ENCODE measurements at places on chromosomes 6 and 20. TPM values are rescaled to one million over a fixed set of nuclear protein-coding genes. Genes with fewer than 3 reads are reported as not detected.

Gene RNF182
- total RNA-seq: 15.3 TPM

Gene SLC22A7
- total RNA-seq: not detected

Gene TPD52L1
- 2.7 TPM for total RNA-seq

Gene VWA7
- 0.34 TPM for total RNA-seq

Gene GSTA2
- total RNA-seq: not detected

GRCh38 chr6:1627827-1628560 is 18.3 kb downstream of the FOXC1 start:
- DNase-seq: no peak

DNA sequence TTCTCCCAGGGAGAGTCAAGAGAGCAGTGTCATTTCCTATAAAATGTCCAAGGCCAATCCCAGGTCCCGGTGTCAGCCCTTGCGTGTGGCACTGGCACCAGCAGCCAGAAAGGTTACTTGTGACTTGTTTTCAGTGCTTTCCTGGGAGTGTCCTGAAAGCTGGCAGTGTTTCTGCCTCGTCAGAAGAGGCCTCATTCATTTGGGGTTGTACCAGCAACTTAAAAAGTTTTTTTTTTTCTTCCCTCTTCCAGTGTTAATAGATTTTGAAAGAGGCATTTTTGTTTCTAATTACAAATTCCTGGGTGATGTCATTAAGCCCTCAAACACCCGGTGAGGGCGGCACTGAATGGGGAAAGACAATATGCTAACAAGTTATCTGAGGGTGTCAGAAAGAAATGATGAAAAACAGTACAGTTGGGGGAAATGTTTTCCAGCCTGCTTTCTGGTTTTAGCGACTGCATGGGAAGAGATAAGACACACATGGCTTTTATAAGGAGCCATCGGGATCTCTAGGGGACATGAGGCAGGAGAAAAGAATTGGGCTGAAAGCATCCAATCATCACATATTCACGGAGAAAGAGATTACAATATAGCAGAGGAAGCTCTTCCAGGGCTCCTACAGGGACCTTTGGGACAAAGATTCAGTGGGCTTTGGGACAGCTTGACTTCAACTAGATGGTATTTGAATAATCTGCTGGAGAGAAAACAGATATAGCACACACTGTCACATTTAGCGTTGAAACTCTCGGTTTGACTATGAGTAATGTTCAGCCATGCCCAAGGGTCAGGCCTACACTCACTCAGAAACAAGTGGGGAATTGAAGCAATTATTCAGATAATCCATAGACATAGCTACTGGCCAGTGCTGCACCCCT is 153.0 kb downstream of the BCAS1 start:
- DNase-seq: no peak

DNA sequence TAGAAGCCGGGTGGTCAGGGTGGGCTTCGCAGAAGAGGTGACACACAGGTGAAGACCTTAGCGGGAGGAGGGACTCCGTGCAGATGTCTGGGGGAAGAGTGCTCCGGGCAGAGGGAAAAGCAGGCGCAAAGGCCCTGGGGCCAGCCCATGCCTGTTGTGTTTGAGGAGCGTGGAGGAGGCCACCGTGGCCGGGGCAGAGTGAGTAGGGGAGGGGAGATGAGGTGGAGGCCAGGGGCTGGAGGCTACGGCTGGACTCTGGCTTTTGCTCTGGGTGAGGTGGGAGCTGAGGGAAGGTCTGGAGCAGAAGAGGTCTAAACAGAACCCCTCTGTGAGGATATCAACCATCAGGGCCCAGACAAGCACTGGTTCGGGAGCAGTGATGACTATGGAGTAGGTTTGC is 244.0 kb downstream of the PREX1 start:
- no peak for DNase-seq

- DNase-seq: no peak
Observed at GRCh38 chr6:119350202-119350951, 816 bp upstream of the MAN1A1 start.

DNA sequence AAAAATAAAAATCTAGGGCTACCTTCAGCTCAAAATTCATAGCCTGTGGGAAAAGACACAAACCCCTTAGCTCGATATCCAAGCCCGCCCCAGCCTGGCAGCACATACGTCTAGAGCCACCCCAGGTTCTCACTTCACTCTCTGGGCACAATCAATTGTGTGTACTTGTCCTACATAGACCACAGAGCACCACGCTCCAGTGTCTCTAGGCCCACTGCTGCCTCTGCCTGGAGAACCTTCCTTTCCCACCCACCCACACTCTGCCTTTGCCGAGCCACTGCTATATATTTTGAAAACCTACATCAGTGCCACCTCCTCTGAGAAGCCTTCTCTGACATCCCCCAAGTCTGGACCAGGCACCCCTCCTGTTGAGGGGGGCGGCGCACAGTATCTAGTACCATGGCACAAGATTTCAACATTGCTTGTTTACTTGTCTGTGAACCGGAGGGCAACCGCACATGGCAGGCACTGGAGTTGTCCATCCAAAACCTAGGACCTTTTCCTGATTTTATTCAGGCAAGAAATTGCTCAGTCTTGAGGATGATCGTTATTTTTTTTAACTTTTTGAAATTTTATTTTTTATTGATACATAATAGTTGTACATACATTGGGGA is 141.5 kb downstream of the UNC5CL start:
- no peak for DNase-seq

DNA sequence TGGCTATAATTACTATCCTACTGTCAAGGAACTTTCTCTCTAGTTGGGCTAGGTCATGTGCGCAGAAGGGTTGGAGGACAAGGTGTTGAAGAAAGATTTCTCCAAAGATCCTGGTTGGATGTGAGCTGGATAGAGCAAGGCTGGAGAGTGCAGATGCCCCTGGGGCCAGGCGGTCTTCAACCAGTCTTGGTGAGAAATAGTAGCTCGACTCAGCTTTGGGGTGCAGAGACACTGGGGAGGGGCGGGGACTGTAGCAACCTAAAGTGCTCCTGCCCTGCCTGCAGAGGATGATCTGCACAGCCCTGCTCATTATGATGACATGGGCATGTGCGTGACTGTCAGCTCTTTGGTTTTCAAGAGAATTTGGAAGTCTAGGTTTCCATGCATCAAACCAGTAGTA is 35.9 kb downstream of the PHACTR3 start:
- no peak for DNase-seq

DNA sequence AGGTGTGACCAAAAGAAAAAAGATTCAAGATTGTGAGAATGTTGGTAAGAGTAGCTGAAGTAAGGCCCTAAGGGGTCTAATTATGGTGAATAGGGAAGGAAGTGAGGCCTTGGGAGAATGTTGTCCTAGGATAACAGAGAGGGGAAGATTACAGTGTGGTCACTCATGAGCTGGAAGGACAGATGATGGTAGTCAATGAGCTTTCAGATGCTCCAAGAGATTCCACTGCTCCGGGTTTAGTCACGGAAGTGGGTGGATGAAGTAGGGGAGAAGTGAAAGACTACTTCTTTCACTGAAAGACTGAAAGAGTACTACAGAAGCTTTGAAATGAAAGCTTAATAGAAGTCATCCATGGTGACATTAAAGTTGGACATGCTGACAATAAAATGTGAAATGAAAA is 108.5 kb downstream of the MMS22L start:
- DNase-seq: no peak

GRCh38 chr20:271069-271468 is 13.5 kb downstream of the DEFB132 start:
- no peak for DNase-seq

DNA sequence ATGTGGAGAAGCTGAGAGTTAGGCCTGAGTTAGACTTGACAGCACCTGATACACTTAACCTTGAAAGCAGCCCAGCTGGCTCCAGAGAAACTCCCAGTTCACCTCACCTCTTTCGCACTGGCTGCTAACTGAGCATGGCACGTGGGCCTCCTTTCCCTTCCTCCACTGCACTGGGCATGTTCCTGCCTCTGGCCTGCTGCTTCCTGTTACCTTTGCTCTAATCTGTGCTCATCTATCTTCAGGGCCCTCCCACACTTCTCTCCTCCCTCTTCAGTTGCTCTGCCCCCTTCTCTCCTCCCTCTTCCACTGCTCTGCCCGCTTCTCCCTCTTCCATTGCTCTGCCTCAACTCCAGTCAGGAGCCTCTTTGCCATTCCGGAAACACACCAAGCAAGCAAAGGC is 13.7 kb upstream of the UBE2V1 start:
- no peak for DNase-seq

- DNase-seq: no peak
Observed at GRCh38 chr6:3349388-3350251, 90.9 kb downstream of the PSMG4 start.

GRCh38 chr6:149897015-149897697 is 757 bp downstream of the RAET1E start:
- no peak for DNase-seq

Data from neural progenitor cell (in vitro differentiated cells).